Panc1 (cell line): ENCODE measurements at places on chromosomes 5 and 9. TPM values are rescaled to one million over a fixed set of nuclear protein-coding genes. Genes with fewer than 3 reads are reported as not detected.

Gene SLC6A7
- total RNA-seq: not detected

Gene IL5
- total RNA-seq: not detected

Gene TNC
- 5.7 TPM for total RNA-seq

Gene TMC1
- 0.36 TPM for total RNA-seq

DNA sequence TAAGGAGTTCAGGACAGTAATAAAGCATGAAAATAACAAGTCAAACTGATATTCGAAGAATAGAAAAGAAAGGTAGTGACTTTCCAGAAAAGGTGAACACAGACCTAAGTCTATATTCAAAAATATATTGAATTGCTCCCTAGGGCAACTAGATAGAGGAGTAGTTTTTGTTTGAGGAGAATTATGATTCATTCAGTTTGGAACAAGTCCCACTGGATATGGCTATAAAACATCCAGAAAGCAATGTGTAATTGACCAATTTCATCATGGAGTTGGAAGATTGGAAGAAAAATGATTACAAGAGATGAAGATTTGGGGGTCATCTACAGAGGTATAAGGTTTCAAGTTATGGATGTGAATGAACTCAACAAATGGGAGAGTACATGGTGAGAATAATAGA lies 117.5 kb upstream of the ZNF462 start:
- no peak for DNase-seq

DNA sequence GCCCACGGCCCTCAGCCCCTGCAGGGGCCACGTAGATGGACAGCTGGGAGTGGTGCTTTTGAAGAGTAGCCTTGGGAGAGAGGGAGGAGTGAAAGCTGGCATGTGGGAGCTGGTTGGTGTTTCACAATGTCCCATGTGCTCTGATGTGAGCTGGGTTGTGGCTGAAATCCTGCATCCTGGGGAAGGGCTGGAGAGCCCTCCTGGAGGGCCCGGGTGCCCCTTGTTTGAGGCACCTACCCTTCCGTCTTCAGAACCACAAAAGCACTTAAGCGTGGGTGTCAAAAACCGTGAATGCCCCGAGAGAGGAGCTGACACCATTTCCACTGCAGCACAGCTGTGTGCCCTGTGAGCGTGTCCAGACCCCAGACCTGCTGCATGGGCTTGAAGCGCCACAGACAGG lies 199.1 kb upstream of the ZNF618 start:
- no peak for DNase-seq

- no peak for DNase-seq
These were observed 185.5 kb upstream of the OTULINL start for GRCh38 chr5:14396066-14396465.

- DNase-seq: no peak
These were observed 53.9 kb downstream of the CSNK1A1 start for GRCh38 chr5:149497357-149497756.

DNA sequence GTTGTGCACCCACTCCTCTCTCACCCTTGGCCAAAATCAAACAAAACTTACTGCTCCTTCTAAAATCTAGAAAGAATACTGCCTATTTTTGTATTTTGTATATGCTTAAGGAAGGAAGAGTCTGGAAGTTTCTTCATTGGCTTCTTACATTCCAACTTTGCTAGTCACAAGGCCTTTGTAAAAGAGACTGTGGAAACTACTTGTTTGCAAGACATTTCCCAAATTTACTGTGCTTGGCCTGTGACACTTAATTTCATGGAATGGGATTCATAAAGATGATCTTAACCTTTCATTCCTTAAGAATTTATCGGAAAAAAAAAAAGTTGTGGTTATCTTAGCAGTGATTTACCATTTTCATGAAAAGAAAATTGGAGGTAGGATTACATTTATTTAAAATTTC lies 208.9 kb downstream of the VPS13A start:
- no peak for DNase-seq

DNA sequence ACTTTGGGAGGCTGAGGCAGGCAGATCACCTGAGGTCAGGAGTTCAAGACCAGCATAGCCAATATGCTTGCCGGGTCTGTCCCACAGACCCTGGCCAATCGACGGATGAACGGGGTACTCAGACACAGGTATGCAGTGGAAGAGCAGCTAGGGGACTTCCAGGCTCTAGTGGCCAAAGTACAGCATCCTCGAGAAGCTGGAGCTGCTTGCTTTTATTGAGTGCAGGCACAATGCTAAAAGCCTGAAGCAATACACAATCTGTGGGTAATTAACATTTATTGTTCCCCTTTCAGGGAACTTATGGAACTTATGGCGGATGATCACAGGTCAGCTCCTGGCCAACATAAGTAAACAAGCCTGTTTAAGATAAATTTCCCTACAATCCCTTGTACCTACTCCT lies 32.8 kb upstream of the SEMA4D start:
- no peak for DNase-seq

GRCh38 chr9:80157561-80157983 lies 585.8 kb downstream of the TLE4 start:
- DNase-seq: no peak

- no peak for DNase-seq
These were observed 92.6 kb upstream of the CDH6 start for GRCh38 chr5:31100781-31101310.

- no peak for DNase-seq
These were observed 1013.9 kb downstream of the EFNA5 start for GRCh38 chr5:106656821-106657220.

- no peak for DNase-seq
These were observed 50.5 kb downstream of the HSD17B3 start for GRCh38 chr9:96251451-96251850.

- DNase-seq: no peak
These were observed 12.6 kb upstream of the LCN15 start for GRCh38 chr9:136776947-136777346.

- no peak for DNase-seq
These were observed 149.4 kb downstream of the GADD45G start for GRCh38 chr9:89754193-89754592.

DNA sequence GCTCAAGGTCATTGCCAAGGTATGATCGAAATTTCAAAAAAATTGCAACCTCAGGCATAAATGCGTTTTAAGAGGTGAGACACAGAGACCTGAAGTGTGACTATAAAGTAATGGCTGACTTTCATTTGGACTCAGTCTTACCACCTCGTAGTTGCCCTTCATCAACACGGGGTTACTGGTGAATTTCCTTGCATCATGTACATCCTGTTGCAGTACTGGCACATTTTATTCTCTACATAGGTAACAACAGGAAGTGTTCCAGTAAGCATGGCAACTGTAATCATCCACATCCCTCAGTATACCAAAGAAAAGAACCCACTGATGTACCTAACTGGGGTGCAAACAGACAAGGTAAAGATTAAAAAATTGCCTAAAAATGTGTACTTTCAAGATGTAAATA lies 29.3 kb downstream of the MOCS2 start:
- DNase-seq: no peak
